SK-N-MC (cell line): ENCODE measurements at places on chromosomes 2 and 18.
A peak's percentile ranks its signal among the peaks of the same experiment; 100 is the strongest.

- DNase-seq: no peak
Observed at GRCh38 chr2:72921088-72921851, 4.0 kb downstream of the EMX1 start.

DNA sequence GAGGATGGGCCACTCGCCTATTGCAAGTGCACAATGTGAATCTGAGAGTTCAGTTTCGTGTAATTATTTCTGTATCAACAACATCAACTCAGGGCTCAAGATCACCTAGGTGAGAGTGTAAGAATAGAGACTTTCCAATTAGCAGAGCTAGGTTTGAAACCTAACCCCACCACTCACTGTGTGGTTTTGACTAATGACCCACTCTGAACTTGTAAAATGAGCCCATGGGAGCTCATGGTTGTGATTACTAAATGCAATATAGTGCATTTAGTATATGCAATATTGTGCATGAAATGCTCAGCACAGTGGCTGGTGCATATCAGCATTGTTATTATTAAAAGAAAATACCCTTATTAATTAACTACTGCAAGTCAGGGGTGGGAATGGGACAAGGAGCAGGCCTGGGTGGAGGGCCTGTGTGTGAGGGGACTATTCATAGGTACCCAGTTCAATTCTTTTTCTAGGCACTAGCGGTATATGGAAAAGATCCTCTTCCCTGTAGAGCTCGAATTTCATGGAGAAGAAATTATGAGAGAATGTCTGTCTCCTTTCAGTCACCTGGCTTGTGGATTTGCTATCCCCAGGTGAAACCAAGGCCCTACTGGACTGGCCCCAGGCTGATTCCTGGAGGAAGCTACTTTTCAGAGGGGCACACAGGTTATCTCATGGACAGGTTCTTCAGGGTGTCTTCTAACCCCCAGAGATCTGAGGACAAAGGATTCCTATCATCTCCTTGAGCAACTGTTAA, 169.5 kb downstream of the GFPT1 start:
- no peak for DNase-seq

- DNase-seq: no peak
Observed at GRCh38 chr2:27856386-27856785, 33.8 kb downstream of the RBKS start.

GRCh38 chr2:44351088-44351487, 10.2 kb downstream of the PREPL start:
- DNase-seq: no peak

- peak; percentile 52 for DNase-seq
Observed at GRCh38 chr2:148756292-148756975, 111.9 kb downstream of the EPC2 start.

- no peak for DNase-seq
Observed at GRCh38 chr18:24138409-24138788, 463 bp upstream of the CABYR start.

- no peak for DNase-seq
Observed at GRCh38 chr2:9207641-9208311, 1.2 kb downstream of the ASAP2 start.

DNA sequence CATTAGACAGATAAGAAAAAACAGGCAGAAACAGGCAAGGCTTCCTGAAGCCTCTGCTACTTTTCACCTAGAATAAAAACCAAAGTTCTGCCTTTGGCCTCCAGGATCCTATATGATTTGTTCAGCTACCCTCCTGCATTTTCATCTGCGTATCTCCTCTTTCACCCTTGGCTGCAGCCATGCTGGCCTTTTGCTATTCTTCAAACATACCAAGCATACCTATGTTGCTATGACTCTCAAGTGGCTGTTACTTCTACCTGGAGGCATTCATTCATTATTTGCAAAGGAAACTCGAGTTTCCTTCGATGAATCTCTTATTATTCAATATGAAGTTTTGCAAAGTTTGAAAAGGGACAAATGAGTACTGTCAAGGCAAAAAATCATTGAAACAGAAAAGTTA, 106.4 kb upstream of the HNMT start:
- DNase-seq: no peak

GRCh38 chr2:239118675-239119211, 270.9 kb downstream of the TWIST2 start:
- DNase-seq: no peak

GRCh38 chr2:99692785-99693184, 203.0 kb upstream of the REV1 start:
- DNase-seq: no peak

GRCh38 chr2:100064592-100065428, 77.6 kb downstream of the AFF3 start:
- DNase-seq: no peak

- no peak for DNase-seq
Observed at GRCh38 chr2:3493615-3494007, 25.7 kb downstream of the ADI1 start.

- DNase-seq: no peak
Observed at GRCh38 chr2:88450925-88451810, 1.3 kb downstream of the FOXI3 start.

GRCh38 chr2:196653843-196654242, 14.3 kb downstream of the CCDC150 start:
- DNase-seq: no peak

DNA sequence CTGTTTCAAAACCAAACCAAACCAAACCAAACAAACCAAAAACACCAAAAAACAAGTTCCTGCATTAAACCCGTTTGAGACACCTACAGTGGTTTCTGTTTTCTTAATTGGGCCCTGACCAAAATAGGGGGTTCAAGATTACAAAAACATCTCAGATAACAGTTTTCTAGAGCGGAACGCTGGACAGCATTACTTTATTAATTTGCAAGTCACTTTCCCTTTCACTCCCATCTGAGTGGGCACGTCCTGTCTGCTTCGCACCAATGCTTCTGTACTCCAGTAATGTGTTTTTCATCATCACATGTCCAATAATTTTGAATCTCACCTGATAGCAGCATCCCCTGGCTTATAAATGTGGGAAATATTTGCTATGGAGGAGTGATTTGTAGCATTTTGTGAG, 11.7 kb upstream of the MYO1B start:
- DNase-seq: no peak

DNA sequence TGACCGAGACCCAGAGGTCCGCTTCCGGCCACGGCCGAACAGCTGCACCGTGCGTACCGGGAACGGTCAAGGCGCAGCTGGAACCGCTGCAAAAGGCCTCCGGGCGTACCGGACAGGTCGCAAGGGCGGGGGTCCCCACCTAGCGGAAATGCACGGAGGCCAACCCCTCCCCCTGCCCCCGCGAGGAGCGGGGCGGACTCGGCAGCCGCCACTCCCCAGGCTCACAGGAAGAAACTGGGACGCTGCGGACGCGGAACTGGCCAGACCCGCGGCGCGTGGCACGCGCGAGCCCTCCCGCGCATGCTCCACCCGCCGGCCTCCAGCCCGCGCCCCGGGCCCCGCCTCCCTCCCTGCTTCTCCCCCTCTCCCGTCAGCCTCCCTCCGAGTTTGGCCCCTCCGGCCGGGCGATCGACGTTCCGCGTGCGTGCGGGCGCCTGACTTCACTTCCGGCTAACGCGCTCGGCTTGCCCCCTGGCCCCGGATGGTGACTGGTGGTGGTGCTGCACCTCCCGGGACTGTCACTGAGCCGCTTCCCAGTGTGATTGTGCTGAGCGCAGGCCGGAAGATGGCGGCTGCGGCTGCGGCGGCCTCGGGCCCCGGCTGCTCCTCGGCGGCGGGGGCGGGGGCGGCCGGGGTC, at the start of gene BIRC6:
Gene BIRC6 (plus strand): TSS at position 343 of the 637 bp plus-strand sequence. CDS start 139 bp downstream, at position 482.
- no peak for DNase-seq

DNA sequence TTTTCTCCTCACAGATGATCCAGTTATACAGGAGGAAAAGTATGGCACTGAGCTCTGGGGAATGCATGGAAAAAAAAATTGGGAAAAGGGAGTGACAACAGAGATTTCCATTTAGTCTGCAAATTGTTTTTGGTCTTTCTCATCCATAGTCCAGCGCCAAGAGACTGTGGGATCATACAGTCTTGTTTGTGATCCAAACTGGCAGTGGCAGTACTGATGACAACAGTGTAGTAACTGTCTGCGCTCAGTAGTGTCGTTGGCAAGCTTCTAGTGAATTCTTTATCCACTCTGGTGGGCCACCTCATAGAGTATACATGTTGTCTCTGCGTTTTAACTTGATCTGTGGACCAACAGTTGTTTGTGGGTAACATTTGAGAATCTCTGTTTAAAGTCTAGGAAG, 37.9 kb downstream of the GALNT1 start:
- DNase-seq: no peak

GRCh38 chr2:231673348-231673770, 35.0 kb upstream of the PTMA start:
- no peak for DNase-seq

- DNase-seq: no peak
Observed at GRCh38 chr18:13431886-13432285, 213.3 kb downstream of the LDLRAD4 start.

DNA sequence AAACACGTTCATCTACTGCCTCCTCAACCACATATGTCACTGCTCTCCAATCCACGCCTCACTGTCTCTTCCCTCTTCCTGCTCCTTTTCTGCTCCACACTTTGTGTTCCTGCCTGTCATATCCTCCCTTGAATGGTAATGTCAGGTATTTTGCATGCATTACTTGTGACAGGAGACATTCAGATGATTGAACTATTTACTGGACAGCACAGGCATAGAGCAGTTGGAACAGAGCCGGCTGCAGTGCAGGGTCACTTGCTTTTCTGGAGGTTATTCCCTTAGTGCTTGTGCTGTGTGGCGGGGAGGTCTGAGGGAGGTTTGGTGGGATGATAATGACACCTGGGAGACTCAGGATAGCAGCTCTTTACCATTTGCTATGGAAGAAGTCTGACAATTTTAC, 93.8 kb downstream of the LTBP1 start:
- DNase-seq: no peak

- DNase-seq: no peak
Observed at GRCh38 chr2:189012351-189012750, 38.2 kb downstream of the COL3A1 start.
